ENCODE measurements at places on chromosomes 2 and 18.

- no peak for DNase-seq
These were observed 149.1 kb downstream of the GREB1L start for GRCh38 chr18:21391074-21391673.

GRCh38 chr2:70442301-70443077, 111.1 kb downstream of the TGFA start:
- no peak for DNase-seq

DNA sequence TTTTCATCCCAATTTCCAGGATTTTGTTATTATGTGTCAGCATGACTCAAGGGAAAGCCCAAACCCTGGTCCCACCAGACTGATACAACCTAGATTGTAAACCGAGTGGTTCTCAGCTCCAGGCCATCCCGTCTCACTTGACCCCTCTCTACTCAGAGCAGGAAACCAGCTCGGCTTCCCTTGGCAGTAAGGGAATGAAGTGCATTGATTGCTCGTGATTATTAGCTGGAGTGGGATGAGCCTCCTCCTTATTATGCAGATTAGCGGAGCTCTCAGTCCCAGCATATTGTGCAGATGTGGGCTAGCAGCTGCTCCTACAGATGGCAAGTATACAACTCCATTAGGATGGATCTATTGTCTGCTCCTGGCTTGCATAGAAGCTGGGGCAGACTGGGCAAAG, 167.6 kb downstream of the LNPK start:
- no peak for DNase-seq

DNA sequence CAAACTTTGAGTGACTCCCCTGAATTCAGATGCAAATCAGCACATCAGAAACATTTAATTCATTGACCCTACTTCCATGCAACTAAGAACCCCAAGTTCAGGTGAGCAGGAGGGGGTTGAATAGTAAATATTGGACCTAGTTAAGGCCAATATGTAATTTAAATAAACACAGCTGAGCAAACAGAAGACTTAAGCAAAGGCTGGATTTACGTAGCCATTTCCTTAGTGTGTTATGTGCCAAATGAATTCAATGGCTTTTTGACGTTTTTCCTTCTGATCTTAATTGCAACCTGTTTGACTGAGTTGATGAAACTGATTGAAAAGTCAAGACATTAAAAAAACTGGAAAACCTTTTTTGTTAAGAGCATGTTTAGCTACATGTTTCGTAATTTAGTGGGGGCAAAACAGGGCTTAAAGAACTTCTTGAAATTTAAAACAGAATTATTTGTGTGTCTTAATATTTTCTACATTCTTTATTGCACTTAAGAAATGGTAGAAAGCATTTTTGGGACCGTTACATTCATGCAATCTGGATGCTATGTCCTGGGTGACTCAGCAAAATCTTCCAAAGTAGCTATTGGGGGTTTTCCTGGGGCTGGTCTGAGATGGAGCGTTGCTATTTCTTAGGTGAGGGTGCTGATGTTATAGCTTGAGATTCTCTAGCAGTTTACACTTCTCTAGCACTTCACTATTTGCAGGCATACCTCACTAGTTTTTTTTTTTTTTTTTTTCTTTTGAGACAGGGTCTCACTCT, 25.5 kb upstream of the KCNE4 start:
- DNase-seq: no peak

GRCh38 chr2:219461047-219461514, 26.4 kb downstream of the SPEG start:
- peak; percentile 27 for DNase-seq

DNA sequence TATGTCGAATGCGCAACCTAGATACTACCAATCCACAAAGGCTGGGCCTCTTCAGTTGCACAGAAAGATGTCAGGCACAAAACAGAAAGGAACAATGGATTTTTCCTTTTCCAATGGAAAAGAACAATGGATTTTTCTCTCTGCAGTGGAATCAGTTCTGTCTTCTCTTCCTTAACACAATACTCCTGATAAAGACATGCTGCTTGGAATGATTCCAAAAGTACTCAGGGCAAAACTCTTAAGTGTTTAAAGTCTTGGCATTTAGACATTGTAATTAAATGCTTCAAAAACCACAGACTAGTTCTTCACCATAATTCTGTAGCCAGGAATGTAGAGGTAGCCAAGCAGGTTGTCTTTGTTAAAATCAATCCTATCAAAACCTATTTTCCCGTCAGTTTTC, 46.7 kb upstream of the FLACC1 start:
- no peak for DNase-seq

DNA sequence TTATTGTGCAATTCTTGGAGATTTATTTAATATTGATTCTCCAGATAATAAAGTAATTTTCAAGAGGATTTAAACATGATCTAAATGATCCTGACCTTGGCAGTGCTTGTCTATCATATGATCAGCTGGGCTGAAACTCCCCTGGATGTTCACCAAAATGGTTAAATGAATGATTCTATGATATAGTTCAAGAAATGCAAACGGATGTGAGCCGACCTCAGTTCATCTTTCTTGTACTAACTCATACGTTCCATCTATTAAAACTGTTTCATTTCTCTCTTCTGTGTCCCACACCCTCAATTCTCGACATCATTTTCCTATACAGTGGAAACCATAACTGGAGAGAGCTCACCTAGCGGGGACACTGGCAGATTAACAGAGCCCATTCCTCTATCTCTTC, 281.7 kb upstream of the CCDC68 start:
- no peak for DNase-seq

GRCh38 chr2:20868377-20868776, 45.5 kb upstream of the LDAH start:
- DNase-seq: peak; percentile 90

GRCh38 chr18:75143851-75144250, 65.1 kb downstream of the PTGR3 start:
- no peak for DNase-seq

DNA sequence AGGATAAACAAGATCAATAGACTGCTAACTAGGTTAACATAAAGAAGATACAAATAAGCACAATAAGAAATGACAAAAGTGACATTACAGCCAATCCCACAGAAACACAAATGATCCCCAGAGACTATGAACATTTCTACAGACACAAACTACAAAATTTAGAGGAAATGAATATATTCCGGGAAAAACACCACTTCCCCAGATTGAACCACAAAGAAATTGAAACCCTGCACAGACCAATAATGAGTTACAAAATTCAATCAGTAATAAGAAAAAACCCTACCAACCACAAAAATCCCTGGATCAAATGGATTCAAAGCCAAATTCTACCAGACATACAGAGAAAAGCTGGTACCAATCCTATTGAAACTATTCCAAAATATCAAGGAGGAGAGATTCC, 232.4 kb upstream of the RBMS1 start:
- DNase-seq: no peak

GRCh38 chr2:54813584-54813983, 90.1 kb downstream of the EML6 start:
- DNase-seq: no peak

- no peak for DNase-seq
These were observed 8.3 kb downstream of the EFR3B start for GRCh38 chr2:25050128-25050527.

DNA sequence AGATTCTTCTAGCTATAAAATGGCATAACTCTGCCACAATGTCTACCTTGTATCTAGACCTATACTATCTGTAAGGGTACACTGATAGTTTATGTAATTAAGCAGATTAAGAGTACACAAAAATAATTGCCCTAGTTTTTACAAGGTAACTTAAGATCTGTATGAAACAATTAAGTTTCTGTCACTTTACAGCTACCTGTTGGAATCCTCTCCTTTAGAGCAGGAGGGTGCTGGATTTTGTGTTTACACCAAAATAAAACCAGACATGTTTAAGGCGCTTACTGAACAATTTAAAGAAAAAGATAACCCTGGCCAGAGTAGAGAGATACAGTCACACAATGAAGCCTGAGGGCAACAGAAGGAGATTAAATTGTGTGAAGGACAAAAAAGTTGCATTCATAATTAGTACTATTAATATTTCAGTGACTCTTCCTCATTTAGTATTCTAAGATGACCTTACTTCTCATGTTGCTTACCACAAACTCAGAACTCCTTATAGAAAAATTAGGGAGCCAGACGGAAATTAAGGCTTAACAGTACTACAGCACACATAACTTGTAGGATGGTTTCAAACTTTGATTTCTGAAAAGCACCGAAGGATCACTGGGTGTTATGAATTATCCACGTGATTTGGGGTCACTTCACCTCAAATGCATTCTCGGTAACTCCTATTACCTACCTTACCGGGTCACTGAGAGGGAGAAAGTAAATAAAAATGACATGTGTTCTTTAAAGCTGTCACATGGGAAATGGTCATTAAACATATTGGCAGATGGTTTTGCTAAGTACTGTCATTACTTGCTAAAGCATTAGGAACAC, 1.0 kb downstream of the DARS1 start:
- DNase-seq: no peak

- no peak for DNase-seq
These were observed 177.6 kb downstream of the ZNF521 start for GRCh38 chr18:25174324-25174723.

GRCh38 chr2:106120432-106120831, 73.7 kb downstream of the UXS1 start:
- DNase-seq: no peak

- DNase-seq: no peak
These were observed 83.2 kb upstream of the DTNB start for GRCh38 chr2:25756536-25756935.

- DNase-seq: no peak
These were observed 94.3 kb downstream of the OLA1 start for GRCh38 chr2:174153757-174154680.

DNA sequence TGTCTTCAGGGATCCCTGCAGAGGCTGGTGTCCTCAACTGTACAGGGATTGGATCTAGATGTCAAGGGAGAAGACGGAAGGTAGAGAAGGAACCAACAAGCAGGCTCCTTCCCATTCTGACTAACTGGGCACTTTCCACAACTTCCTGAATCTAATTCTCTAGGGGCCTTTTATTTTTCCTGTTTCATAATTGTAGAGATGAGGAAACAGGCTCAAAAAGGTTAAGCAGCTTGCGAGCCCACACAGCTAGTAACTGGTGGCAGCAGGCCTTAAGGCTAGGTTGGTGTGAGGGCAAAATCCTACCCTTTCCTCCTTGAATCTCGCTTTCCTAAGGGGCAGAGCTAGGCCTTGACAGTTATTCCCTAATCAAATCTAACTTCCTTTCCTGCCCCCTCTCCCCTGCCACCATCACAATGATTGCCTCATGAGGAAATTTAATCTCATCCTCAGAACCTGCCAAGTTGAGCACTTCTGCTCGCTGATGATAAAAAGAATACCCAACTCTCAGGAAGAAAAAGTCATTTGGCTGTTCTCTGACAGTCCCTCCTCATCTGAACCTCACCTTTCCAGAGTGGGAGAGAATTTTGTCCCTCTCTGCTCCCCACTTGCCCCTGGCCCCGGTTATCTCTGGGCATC, 35.7 kb upstream of the POLE4 start:
- DNase-seq: no peak

- peak; percentile 54 for DNase-seq
These were observed at the start of gene FSIP2 for GRCh38 chr2:185738679-185739472. TSS of gene FSIP2 (plus strand) at chr2:185738804. CDS start at chr2:185738895, 91 bp downstream.

DNA sequence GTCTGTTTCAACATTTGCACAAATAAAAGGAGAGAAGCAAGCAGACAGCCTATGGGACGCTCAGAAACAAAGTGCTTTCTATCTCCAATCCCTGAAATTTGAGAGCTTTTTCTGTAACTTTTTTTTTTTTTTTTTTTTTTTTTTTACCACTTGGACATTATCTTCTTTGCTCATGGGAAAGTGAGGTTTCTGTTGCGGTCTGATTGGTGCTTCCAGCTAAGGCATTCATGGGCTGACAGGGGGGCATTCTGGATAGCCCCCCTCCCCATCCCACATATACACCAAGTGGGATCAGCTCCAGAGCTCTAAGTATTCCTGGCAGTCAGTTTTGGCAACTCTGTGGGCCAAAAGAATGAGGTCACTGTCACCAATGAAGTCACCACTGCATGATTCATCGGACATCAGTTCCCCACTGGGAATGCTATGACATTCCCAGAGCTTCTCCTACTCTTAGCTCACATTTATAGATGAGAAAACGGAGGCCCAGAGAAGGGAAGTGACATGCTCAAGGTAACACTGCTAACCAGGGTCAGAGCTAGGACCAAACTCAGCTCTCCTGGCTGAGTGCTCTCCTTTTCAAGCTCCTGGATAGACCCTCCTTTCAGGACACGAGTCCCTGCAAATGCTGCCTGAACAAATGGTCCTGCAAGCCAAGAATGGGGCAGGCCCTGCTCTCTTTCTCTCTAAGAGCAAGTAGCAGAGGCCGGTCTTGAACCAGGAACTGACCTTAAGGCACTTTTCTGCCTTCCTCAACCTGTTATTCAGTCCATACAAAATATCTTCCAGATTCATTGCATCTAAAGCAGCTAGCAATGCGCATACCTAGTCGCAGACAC, 61.3 kb downstream of the TMEM247 start:
- no peak for DNase-seq

GRCh38 chr2:20052229-20052851, 912 bp upstream of the LAPTM4A start:
- no peak for DNase-seq

DNA sequence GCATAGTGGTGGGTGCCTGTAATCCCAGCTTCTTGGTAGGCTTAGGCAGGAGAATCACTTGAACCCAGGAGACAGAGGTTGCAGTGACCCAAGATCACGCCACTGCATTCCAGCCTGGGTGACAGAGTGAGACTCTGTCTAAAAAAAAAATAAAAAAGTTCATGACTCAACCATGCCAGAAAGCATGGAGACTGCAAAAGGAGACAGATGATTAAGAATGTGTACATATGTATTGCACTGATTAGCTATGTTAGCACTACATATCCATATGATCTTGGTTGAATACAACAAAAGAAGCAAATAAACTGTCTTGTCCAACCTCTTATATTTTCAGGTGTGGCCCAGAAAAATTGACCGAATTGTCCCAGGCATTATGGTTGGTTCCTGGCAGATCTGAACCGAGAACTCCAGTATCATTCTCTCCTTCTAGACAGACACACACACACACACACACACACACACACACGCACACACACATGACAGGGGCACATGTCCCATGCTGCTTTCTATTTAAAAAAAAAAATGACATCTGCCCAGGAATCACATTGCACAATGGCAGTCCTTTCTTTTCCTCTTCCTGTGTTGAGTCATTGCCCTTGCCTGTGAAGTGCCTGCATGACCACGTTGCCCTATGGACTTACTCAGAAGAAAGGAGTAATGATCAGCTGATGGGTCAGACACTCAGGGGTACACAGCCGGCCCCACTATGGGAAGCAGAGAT, 65.6 kb downstream of the MYCN start:
- DNase-seq: no peak

DNA sequence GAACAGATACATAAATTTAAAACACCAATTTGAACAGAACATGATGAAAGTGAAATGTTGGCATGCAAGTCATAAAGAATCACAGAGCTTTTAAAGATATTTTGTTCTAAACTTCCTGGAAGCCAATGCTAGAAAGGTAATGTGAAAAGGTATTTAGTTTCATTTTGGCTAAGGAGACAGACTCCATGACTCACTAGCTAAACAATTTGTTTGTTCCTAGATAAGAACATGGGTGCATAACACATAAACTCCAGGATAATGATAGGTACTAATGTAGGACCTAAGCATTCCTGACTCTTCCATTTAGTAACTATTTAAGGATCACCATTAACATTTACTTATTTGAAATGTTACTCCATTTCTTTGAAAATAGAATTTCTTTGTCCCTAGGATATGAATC, 292.5 kb upstream of the CNTNAP5 start:
- DNase-seq: no peak

Data from activated CD4-positive, alpha-beta memory T cell treated with anti-CD3 and anti-CD28 coated beads for 36 hours (primary cell).